Stimulated activated CD8-positive, alpha-beta memory T cell treated with anti-CD3 and anti-CD28 coated beads, Interleukin-4, amount 100 ng/mL, for 48 hours (primary cell): ENCODE measurements at places on chromosomes 4 and X.

GRCh38 chr4:7425591-7426468 is 8.9 kb downstream of the PSAPL1 start:
- DNase-seq, result no peak

DNA sequence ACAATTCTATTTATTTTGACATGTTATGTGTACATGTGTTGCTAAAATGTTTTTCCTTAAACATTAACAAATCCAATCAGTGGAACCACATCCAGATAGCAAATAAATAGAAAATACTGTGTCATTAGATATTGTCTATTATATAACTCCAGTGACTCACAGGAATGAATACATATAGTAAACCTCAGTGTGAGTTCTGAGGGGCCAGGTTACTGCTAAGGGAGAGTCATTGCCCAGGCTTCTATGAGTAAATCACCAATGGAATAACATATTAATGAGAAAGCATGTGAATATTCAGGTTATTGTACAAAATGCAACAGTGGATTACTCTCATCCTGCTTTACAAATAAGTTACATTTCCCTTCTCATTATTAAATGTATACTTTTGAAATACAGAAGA is 27.2 kb downstream of the TACR3 start:
- no peak for DNase-seq

GRCh38 chr4:187069398-187069797 is 345.7 kb upstream of the FAT1 start:
- DNase-seq, result no peak

DNA sequence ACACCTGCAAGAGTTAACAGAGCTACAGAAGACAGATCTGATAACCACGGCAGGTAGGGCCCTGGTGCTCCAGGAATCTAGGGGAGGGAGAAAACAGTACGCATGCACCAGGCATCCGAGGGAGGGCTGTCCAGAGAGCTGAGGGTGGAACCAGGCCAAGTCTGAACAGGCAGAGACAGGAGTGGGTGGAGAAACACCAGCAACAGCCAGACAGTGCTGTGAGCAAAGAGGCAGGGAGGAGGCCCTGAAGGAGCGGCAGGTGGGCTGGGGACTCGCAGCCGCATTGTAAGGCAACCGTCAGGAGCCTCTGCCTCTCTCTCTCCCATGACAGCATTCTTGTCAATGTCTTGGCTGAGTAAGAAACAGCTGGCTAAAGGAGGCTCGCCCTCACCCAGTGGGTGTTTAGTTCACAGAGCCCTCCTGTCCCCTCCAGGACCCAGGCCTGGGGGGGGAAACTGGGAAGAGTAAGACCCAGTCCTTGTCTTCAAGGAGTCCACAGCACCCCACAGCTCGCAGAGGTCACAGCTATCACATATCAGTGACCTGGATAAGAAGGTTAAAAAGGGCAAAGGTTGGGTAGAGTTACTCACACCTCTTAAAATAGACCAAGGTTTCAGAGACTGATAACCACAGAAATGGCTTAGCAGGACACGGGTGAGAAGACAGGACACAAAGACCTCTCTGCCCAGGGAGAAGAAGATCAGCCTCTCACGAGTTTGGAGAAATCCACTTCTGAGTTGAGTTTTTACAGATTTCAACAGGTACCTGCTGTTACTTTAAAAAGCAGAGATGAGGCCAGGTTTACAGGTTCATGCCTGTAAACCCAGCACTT is 10.5 kb downstream of the ACSL1 start:
- no peak for DNase-seq

DNA sequence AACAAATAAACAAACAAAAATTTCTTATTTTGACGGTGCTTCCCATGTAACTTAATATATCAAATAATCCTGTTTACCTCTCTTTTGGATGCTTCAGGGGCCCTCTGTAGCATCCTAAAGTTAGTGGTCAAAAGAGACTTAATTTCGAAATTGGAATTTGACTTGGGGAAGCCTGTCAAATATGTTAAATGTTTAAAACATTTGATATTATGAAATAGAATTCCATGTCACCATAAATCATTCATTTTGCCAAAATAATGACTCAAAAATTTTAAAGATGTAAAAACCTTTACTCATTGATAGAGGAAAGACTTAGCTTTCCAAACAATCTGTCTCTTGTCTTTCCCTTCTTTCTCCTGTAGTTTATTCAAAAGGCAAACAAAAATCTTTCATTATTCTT is 20.6 kb upstream of the TEX13A start:
- DNase-seq, result no peak

DNA sequence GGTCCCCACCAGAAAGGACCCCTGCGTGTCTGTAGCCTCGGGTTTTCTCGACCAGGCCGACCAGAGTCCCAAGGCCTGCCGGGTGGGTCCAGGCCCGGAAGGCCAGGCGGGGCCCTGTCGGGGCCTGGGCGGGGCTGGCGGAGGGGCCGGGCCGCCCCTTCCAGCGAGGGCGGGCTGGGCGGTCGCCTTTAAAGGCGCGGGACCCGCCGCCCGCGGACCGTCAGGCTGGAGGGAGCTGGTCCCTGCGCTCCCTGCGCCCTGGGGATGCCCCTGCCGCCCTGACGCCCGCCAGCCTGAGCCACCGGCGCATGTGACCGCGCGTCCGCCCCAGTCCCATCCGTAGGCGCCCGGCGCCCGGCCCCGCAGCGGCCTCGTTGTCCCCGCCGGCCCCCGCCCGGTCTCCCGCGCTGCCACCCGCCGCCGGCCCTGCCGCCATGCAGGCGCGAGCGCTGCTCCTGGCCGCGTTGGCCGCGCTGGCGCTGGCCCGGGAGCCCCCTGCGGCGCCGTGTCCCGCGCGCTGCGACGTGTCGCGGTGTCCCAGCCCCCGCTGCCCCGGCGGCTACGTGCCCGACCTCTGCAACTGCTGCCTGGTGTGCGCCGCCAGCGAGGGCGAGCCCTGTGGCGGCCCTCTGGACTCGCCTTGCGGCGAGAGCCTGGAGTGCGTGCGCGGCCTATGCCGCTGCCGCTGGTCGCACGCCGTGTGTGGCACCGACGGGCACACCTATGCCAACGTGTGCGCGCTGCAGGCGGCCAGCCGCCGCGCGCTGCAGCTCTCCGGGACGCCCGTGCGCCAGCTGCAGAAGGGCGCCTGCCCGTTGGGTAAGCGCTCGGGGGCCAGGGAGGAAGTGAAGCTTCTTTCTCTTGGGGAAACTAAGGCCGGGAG is at the start of gene HTRA3:
HTRA3 (plus strand) TSS at position 220 of the 883 bp plus-strand sequence; CDS start at position 435, 215 bp downstream.
- no peak for DNase-seq

DNA sequence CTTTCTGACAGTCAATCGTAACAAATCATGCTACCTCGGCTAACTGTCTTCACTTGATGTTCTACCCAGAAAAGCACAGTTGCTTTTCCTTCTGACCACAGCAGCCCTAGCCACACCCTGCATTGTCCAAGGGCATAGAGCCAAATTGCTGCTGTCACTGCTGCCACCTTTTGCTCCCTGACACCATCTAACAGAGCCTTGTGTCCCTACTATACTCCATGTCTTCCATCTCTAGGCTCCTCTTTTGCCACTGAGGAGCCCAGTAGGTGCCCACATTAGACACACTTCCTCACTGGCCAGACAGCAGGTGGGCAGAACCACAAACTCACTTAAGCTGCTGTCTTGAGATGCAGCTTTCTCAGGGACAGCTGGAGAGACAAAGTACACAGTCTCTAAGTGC is 91.4 kb downstream of the ANXA3 start:
- no peak for DNase-seq

DNA sequence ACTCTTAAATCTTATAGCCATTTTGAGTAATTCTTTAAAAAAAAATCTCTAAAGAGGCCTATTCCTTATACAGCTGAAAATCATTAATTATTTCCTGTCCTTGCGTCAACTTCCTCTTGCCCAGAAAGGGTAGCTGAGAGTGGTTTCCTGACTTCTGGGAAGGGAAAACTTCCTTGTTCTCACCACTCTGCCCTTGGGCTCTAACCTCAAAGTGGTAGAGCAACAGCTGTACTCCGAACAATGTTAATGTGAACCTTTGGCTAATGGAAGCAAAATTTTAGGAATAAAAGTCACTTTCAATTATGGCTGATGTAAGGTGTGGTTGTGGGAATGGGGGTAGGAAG is 15.3 kb downstream of the KLHL2 start:
- no peak for DNase-seq

DNA sequence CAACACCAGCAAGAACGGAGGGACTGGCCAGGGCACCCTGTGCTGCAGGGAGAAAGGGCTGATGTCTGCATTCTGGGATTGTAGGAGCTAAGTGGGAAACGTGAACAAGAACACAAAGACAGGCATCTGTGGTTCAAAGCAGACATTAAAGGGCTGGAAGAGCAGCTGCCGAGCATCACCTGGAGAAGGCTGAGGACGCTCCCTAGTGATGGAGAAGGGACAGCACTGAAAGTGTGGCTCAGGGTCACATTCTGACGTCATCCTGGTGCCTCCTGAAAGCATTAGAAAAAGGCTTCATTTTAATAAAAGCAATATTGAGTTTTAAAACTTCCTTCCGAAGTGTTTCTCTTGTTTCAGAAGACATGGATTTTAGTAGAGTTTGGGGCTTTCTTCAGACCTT is 62.3 kb downstream of the CLDN22 start:
- DNase-seq, result no peak

- DNase-seq, result no peak
Observed at GRCh38 chrX:29659911-29660310, 555.5 kb upstream of the MAGEB2 start.

DNA sequence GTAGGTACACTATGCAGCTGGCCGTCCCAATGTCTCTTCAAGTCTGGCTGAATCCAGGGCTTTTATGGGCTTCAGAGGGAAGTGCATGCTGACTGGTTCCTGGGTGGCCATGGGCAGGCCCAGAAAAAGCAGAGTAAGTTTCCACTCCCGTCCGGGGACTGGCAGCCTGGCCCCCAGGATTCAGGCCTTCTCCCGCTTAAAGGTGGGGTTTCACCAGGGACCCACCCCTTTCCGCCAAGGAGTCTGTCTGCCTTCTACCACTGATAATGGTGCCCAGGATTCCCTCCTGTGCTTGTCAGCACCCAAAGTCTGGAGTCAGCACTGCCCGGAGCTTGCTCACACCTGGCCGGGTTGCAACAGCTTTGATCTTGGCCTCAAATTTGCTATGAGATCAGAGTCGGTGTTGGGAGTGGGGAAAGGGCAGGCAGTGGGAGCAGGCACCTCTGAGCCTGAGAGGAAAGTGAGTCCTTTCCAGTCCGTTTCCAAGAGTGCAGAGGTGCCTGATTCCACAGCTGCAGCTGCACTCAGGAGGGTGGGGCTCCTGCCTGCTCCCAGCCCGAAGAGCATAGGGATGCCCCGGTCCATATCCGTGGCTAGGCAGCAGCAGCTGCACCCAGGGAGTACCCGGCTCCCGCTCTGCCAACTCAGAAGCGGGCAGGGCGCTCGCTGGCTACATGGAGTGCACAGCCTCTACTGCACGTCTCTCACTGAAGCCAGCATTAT is 1344.3 kb upstream of the ADGRL3 start:
- DNase-seq, result no peak

GRCh38 chrX:150813922-150814321 is 84.5 kb downstream of the CD99L2 start:
- no peak for DNase-seq

GRCh38 chrX:17470136-17470535 is 95.1 kb downstream of the NHS start:
- DNase-seq, result no peak

- no peak for DNase-seq
Observed at GRCh38 chrX:10904220-10904619, 206.9 kb upstream of the HCCS start.

- DNase-seq, result no peak
Observed at GRCh38 chr4:150447356-150447755, 134.6 kb upstream of the MAB21L2 start.

GRCh38 chr4:128159967-128160366 is 98.9 kb downstream of the LARP1B start:
- no peak for DNase-seq

GRCh38 chr4:76622126-76622525 is 187.1 kb downstream of the SHROOM3 start:
- no peak for DNase-seq

- no peak for DNase-seq
Observed at GRCh38 chr4:119525771-119526712, 102.6 kb downstream of the PDE5A start.

DNA sequence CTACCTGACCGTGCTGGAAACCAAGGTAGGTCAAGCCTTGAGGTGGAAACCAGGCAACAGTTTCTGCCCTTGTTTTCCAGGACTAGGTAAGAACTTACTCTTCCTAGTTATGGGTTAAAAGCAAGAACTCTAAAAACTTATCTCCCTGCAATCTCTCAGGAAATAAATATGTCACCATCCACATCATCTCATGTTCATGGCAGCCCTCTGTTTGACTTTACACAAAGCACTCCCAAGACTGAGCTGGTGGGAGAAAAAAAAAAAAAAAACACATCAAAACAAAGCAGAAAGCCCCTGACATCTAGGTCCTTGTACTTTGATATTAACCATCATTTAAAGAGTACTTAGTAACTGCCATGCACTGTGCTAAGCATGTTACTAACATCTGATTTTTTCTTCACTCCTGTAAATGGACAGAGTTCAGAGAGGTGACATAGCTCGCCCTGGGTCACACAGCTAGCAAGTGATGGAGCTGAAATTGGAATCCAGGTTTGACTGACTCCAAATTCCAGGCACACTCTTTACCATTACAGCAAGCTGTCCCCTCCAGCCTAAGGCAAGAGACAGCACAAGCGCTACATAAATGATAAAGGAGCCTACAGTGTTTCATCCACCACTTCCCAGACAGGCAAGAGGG is 102.8 kb upstream of the NOCT start:
- DNase-seq, result no peak

DNA sequence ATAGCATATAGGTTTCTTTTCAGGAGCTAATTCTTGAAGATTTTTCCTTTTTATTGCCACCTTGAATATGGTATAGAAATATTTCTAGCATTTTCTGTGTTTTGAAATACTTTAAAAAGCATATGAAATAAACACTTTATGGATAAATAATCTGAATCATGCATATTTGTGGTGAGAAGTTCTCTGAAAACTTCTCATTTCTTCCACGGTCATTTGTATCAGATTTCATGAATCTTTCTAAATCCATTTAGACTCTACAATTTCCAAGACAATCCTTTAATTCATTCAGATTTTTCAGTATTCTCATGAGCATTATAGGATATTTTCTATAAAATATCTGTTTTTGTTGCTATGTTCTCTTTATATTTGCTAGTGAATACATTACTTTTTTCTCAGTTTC is 16.2 kb upstream of the CA5B start:
- no peak for DNase-seq

GRCh38 chrX:149312097-149312496 is 193.0 kb downstream of the IDS start:
- no peak for DNase-seq

- DNase-seq, result no peak
Observed at GRCh38 chr4:136524039-136524438, 1008.3 kb downstream of the PCDH18 start.

DNA sequence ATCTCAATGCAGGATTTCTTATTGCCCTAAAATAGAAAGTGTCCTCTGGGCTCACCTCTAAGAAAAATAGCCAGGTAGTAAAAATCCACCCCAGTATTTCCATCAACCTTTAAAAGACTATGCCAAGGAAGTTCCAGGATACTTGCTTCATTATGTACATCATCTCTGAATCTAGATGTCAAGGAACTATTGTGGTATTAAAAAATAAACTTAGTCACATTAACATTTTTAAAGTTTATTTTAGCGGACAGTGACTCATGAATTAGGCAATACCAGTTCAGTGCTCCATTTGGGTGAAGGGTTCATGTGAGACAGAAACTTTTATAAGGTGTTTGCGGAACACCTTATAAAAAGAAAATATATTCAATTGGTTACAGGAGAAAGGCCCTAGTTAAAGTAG is 209.2 kb downstream of the ADAM29 start:
- DNase-seq, result no peak
